NCI-H345 (cell line): ENCODE measurements at places on chromosomes 1 and 21.

GRCh38 chr1:226964068-226964425, 24.0 kb downstream of the COQ8A start:
- no peak for DNase-seq

DNA sequence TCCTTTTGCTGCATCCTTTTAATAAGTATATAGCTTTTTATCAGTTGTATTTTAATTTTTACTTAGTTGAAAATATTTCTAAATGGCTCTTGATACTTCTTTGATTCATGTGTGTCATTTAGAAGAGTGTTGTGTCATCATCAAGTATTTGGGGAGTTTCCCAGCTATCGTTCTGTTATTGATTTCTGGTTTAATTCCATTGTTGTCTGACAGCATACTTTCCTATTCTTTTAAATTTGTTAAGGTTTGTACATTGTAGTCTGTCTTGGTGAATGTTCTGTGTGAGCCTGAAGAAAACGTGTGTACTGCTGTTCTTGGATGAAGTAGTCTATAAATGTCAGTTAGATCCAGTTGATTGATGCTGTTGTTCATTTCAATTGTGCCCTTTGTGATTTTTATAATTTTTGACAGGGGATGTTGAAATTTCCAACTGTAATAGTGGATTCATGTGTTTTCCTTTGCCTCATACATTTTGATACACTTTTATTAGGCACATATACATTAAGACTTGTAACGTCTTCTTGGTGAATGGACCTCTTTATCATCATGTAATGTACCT, 24.8 kb downstream of the SDCCAG8 start:
- no peak for DNase-seq

GRCh38 chr1:210781652-210782051, 352.3 kb downstream of the KCNH1 start:
- no peak for DNase-seq

DNA sequence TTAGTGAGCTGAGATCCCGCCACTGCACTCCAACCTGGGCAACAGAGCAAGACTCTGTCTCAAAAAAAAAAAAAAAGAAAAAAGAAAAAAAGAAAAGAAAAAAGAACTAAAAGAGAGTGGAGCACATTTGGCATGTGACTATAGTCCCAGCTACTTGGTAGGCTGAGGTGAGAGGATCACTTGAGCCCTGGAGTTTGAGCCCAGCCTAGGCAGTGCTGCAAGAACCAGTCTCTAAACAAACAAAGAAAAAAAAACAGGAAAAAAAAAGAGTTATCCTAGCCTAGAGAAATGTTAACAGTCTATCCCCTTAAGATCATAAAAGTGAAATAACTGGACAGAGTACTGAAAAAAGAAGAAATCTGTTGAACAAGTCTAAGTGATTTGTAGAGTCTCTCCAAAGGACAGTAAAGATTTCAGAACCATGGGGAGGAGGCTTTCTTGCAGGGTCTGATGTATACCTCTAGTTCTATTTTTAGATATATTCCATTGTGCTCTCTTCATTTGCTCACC, 4.5 kb upstream of the PRDX1 start:
- no peak for DNase-seq

- no peak for DNase-seq
These were observed 16.7 kb upstream of the PRDM15 start for GRCh38 chr21:41895643-41896493.

- DNase-seq = no peak
These were observed 6.1 kb downstream of the PDE9A start for GRCh38 chr21:42659416-42660117.

GRCh38 chr1:172650474-172651193, 8.3 kb upstream of the FASLG start:
- DNase-seq = no peak

GRCh38 chr1:208357644-208358507, 113.7 kb upstream of the PLXNA2 start:
- DNase-seq = no peak

- DNase-seq = no peak
These were observed 325.8 kb downstream of the SMYD3 start for GRCh38 chr1:246181241-246181640.

DNA sequence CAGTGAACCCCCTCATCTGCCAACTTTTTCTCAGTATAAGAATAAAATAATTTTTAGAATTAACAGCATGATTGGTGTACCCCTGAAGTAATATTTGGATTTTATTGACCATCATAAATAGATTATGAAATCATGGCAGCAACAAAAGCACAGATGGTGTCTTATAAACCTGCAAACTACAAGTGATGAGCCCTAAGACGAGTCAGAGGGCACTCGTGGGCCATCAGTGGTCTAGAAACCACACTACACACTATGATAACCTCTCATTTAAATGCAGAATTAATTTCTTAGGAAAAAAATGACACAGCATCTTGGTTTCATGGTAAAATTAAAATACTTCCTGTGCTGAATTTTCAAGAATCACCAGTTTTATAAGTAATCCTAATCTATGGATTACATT, 312.4 kb downstream of the PTBP2 start:
- DNase-seq = no peak

- DNase-seq = peak; percentile 91
These were observed 11.6 kb upstream of the NPHP4 start for GRCh38 chr1:6003568-6004411.

DNA sequence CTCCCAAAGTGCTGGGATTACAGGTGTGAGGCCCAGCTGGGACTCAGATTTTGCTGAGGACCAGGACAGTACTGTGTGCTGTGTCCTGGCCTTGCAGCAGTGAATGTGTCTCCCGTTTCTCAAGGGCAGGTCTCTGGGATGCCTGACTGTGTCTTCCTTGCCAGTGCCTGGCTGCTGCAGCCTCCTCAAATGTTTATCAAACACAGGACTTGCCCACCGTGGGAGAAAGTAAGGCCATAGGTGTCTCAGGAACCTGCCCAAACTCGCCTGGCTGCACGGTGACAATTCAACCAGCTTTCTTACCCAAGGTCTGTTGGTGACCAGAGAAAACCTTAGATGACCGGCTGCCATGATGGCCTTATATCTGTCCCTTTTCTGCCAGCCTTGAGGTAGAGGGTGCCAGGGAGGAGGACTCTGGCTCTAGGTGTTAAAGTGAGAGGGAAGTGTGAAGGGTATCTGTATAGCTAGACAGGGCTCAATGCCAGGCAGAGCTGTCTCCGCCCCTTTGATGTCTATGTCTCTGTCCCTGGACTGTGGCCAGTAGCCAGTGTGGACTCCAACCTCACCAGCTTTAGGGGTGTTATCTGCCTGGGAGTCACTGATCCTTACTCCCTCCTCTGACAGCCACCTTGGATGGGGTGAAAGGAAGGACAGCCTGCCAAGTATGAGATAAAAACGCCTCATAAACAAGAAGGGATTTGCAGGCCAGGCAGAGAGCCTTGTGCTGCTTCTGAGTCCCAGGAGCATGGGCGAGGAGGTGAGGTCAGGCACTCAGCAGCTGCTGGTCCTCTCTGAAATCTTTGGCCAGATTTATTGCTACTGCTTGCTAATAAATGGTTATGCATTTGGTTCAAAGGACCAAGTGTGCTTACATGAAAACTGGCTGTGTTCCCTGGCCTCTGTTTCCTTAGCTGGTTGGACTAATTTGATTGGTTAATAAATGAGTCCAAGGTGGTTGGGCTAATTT, 22.3 kb downstream of the IL6R start:
- DNase-seq = no peak

- DNase-seq = no peak
These were observed 323.1 kb downstream of the HHIPL2 start for GRCh38 chr1:222224636-222225315.

GRCh38 chr1:3283849-3284248, 170.6 kb upstream of the ARHGEF16 start:
- DNase-seq = no peak

DNA sequence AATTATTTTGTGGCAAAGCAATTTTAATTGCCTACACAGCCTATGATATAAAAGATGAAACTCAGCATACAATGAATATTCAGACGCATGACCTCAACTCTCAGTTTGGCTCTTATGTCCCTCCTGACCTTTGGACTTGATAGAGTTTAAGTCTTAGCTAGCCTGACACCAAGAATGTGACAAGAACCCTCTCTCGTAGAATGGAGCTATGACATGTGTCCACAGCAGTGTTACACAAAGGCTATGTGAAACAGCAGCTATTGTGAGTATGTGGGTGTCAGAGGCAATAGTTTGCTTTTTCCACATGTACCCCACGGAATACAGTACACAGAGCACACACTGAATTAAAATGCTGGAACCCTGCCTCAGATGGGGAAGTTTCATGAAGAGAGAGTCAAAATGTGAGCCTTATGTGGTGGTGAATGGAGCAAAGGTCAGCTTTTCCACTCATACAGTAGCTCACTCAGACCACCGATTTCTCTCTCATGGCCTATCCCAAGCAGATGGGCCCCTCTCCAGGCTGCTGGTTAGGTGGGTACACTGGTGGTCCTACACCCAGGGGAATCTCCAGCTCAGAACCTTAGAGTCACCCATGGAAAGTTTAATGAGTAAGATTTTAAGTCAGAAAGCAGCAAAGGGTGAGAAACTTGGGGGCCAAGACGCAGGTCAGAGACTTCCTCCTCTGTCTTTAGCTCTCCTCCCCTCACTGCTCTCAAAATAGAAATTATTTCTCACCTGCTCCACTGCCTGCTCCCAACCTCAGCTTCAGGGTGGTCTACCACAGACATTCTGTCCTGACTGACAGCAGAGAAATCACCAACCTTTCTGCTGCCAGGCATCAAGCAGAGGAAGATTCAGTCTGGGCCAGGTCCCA, 10.1 kb upstream of the XCL2 start:
- no peak for DNase-seq

GRCh38 chr1:104463126-104463697, 713.5 kb downstream of the AMY1C start:
- no peak for DNase-seq

- no peak for DNase-seq
These were observed 35.5 kb downstream of the C21orf91 start for GRCh38 chr21:17783481-17784179.

DNA sequence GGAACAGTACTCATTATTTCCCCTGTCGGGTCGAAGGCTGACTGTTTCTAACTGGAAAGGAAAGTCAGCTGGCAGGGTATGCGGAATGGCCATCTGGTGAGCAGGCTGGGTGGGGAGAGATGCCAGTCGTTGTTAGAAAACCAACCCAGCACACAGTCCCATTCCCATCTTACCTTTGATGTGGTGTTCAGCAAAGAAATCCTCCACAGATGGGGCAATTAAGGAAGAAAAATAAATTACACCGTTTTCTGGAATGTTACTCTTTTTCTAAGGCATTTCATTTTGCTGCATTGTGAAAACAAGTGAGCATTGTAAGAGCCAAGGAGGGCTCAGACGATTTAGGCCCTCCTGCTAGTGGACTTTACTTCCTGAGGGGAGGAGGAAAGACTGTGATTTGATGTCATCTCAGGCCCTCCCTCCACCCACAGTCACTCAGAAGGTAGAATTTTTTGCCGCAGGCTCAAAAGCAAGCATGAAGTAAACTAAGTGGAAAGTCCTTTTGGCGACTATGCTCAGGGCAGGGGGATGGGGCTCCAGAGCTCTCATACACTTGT, at the start of gene SLC16A4:
Gene SLC16A4 (minus strand): TSS at position 335 of the 554 bp plus-strand sequence. CDS start 1,703 bp downstream, outside the sequence.
- no peak for DNase-seq

DNA sequence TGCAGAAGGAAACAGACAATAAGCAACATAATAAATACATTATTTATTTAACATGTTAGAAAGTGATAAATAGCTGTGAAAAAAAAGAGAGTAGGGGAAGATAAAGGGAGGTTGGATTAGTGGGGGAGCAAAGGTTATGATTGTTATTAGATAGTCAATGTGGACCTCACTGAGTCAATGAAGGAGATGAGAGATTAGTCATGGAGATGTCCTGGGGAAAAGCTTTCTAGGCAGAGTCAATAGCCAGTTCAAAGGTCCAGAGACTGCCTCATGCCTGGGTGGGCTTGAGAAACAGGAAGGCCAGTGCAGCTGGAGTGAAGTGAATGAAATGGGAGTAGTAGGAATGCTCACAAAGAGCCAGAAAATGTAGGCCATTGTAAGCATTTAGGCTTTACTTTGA, 187.1 kb upstream of the CACYBP start:
- DNase-seq = no peak

DNA sequence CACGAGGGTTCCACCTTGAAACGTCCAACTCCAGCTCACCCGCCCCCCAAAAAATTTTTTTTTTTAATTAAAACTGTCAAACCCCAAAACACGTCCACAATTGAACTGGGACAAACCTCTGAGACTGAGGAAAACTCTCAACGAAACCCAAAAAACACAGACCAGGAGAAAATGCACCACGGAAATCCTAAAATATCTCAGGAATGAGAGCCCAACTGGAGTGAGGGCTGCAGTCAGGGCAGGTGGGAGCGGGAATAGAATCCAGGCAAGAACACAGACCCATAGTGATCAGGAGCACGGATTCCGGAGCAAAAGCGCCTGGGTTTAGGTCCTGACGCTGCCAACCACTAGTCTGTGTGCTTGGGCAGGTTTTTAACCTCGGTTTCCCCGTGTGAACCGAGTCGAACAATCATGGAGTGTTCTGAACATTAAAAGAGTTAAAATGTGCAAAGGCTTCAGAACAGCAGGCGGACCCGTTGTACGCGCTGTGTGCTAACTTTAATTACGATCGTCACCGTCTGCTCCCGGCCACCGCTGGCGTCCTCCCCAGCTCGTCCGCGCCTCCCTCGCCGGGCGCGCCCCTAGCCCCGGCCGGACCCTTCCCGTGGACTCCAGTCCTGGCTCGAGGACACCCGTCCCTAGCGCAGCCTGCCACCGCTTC, 624 bp downstream of the ARHGAP29 start:
- DNase-seq = peak; percentile 57

GRCh38 chr1:116753312-116753711, 918 bp upstream of the CD2 start:
- no peak for DNase-seq

- DNase-seq = no peak
These were observed 6.3 kb upstream of the SGIP1 start for GRCh38 chr1:66527686-66528085.

- DNase-seq = no peak
These were observed 119.5 kb upstream of the KRTAP19-8 start for GRCh38 chr21:31157756-31158155.

DNA sequence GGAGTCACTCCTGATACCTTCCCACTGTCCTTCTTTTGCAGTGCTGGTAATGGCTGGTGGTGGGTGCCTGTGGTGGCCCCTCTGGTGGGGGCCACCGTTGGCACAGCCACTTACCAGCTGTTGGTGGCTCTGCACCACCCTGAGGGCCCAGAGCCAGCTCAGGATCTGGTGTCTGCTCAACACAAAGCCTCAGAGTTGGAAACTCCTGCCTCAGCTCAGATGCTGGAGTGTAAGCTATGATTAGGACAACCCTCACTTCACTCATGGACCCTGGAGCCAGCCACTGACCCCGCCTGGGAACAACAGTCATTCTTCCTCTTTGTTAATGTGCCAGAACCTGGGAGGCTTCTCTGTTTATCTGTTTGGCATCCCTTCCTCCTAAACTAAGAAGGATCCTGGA, 1.1 kb upstream of the ATP8B2 start:
- no peak for DNase-seq

GRCh38 chr1:224014330-224014649, 99.6 kb upstream of the FBXO28 start:
- DNase-seq = no peak

- DNase-seq = peak; percentile 38
These were observed 8.6 kb downstream of the FMOD start for GRCh38 chr1:203342192-203342940.

DNA sequence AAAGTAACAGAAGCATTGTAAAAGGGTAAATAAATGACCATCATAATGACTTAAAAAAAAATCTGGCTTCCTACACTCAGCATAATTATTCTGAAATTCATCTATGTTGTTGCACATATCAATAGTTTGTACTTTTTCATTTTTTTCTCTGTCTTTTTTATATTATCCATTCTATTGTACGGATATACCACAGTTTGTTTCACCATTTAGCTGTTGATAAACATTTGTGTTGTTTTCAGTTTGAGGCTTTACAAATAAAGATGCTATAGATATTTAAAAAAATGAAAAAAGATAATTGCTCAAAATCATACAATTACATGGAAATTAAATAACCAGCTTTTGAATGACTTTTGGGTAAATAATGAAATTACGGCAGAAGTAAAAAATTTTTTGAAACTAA, 31.9 kb downstream of the GPR88 start:
- no peak for DNase-seq
